Stimulated activated CD8-positive, alpha-beta memory T cell treated with anti-CD3 and anti-CD28 coated beads, Interleukin-4, amount 100 ng/mL, for 1 hour (primary cell): ENCODE measurements at places on chromosomes 3 and 15.

GRCh38 chr3:141498598-141499223 lies 11.9 kb downstream of the RASA2 start:
- peak; percentile 67 for DNase-seq

DNA sequence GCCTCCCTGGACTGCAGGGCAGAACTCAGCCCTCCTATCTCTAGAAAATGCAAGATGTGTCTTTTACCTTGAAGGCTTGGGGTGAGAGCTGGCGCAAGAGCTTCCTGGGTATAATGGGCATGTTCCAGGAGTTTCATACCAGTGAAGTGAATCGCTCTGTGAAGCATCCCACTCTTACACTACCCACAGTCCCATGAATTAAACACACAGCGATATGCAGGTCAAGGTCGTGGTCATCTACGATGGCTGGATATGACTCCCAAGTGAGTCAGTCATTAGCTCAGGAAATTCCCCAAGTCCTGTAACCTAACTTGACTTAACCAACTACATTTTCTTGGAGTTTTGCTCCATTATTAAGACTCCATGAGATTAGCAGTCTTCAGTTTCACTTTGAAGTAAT lies 439.7 kb downstream of the NTRK3 start:
- DNase-seq, result no peak

DNA sequence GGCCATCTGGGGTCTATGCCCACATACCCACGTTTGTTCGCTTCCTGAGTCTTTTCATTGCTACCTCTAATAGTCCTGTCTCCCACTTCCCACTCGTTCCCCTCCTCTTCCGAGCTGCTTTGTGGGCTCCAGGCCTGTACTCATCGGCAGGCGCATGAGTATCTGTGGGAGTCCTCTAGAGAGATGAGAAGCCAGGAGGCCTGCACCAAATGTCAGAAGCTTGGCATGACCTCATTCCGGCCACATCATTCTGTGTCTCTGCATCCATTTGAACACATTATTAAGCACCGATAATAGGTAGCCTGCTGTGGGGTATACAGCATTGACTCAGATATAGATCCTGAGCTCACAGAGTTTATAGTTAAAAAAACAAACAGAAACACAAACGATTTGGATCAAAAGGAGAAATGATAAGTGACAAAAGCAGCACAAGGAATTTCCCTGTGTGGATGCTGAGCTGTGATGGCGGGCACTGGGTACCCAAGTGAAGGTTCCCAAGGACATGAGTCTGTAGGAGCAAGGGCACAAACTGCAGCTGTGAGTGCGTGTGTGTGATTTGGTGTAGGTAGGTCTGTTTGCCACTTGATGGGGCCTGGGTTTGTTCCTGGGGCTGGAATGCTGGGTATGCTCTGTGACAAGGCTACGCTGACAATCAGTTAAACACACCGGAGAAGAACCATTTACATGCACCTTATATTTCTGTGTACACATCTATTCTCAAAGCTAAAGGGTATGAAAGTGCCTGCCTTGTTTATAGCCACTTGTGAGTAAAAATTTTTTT lies 35.9 kb downstream of the NR1I2 start:
- no peak for DNase-seq

DNA sequence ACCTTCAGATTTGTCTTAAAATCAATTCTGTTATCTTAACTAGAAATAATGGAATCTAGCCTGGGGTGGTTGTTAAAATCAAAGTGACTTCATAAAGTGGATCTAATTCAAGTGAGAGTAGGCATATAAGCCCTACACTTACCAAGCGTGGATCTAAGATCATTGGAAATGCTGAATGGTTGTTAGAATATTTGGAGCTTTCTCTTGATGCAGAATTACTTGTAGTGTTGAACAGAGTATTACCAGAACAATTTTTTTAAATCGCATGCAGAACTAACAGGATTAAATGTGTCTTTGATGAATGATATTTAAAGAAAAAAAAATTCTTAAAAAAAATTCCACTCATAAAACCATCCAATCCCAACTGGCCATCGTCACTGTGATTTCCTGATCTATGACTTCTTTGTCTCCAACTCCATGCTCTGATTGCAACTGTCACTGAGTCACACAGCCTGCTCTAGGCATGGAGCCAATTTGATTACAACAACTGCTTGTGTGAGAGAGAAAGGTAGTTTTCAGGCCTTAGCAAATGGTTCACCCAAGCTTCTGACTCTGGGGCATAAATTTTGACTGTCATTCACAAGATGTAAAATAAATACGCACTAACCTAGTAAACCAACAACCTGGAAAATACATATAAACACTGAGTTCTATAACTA lies 25.9 kb upstream of the SPRED1 start:
- DNase-seq, result no peak

DNA sequence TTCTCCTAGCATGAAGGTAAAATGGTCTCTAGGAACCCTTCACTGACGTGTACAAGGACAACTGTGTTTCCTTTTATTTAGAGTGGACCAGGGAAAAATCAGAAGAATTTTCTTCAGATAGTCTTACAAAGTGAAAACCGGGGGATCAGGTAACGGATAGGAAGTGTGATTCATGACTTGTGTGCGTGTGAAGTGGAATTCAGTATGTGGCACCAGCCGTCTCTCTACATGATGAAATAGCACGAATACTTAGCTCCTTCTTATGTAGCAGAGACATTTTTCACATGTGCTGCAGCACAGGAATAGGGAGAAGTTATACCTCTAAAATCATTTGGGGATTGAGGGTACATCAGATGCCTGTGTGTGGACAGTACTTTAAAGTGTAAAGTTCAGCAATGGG lies 159.2 kb downstream of the MEX3B start:
- DNase-seq, result no peak

DNA sequence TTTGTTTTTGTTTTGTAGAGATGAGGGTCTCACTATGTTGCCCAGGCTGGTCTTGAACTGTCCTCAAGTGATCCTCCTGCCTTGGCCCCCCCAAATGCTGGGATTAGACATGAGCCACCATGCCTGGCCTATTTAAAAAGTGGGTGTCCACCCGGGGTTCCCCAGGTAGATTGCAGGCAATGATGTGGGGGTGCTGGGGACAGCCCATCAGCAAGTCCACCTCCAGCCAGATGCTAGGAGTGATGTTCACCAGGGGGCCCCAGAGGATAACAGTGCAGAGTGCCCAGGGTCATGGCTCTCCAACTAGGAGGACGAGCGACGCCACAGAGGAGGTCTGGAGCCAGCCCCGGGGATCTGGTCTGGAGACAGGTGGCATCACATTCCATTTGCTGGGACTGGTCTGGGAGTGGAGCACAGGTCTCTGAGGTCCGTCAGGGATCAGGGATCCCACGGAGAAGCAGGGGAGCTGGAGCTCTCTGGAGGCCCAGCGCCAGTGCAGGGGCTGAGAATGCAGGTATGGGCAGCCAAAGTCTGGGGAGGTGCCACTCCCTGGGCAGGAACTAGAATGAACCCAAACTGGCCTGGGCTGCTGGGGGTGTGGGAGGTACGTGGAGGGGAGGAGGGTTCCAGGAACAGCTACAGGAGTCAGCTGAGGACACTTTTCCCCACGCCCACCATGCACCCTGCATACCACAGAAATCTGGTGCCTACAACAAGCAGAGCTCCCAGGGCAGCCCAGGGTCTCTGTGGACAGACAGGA lies 51.2 kb upstream of the PCSK6 start:
- no peak for DNase-seq

GRCh38 chr3:177906578-177907229 lies 629.5 kb upstream of the KCNMB2 start:
- no peak for DNase-seq

GRCh38 chr3:88263417-88264100 lies 113.8 kb downstream of the C3orf38 start:
- DNase-seq, result no peak

DNA sequence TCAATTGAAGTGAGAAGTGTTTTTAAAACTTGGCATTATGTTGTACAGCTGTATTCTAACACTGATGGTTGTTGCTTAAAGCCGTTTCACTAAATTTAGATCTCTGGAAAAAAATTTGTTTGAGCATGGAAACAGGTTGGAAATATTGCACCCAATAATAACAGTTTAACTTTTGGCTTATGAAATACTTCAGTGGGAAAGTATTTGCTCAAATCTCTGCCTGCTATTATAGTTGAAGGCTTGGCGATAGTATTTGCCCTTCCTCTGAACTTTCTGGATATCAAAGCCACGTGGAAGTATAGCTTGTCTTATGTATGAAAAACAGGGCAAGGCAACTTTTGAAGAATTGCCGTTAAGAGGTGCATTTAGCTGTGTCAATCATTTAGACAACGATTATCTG lies 270.3 kb upstream of the LRRFIP2 start:
- DNase-seq, result no peak

DNA sequence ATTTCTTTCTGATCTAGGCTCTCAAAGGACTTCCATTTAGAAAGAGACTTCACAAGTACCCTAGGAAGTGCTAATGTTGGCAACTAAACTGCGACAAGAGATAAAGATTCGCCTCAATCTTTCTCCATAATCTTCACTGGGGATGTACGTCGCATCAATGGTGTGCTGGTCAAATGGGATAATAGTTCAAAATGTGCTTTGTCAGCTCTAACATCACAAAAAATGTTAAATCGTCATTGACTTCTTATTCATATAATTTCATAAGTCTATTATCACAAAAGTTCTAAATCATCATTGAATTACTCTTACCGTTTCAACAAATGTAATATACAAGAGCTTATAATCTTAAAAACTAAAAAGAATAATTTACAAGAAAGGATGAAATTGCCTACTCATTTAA lies 727.7 kb downstream of the ROBO1 start:
- DNase-seq, result no peak

GRCh38 chr3:29565236-29565635 lies 284.4 kb downstream of the RBMS3 start:
- DNase-seq, result no peak

DNA sequence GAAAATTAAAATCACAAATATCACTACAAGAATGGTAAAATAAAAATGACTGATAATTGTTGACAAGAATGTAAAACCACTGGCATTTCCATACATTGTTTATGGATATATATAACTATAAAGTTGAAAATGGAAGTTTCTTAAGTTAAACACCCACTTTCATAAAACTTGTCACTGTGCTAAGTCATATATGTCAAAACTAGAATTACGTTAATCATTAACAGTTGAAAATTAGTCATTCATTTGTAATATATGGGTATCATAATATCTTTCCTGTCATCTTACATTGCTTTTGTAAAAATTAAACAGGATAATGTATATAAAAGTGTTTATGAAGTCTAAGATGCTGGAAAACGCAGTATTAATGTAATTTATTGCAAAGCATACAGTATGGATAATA lies 1398.6 kb upstream of the ALCAM start:
- DNase-seq, result no peak

- no peak for DNase-seq
These were observed 11.7 kb upstream of the PDCD6IP start for GRCh38 chr3:33786565-33787327.

DNA sequence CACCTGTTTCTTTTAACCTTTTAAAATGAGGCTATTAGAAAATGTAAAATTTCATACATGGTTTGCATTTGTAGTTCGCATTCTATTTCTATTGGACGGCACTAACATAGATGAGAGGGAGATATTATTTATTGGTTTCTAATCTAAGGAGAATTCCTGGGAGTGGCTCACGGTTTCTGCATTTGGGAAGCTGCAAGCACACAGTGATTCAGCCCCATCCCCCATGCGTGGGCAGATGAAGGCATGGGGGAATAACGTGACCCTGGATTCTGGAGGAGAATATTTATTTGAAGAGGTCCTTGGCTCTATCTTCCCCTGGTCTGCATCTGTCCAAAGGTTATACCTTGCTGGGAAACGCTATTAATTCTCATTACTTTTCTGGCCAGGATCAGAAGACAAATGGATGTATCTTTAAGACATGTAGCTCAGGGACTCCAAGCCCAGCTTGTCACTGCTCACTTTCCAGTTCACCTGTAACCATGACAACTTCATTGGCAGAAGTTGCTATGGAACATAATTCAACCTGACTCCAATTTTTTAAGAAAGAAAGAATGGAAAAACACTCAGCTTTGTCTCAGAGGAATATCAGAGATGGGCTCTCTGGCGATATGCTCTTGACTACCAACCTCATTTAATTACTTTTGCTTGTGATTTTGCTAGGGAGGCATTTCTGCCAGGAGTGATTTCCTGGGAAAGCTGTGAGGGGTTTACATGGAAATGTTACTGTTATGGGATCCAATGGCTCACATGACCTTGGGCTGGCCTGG lies 27.2 kb upstream of the POMGNT2 start:
- no peak for DNase-seq

DNA sequence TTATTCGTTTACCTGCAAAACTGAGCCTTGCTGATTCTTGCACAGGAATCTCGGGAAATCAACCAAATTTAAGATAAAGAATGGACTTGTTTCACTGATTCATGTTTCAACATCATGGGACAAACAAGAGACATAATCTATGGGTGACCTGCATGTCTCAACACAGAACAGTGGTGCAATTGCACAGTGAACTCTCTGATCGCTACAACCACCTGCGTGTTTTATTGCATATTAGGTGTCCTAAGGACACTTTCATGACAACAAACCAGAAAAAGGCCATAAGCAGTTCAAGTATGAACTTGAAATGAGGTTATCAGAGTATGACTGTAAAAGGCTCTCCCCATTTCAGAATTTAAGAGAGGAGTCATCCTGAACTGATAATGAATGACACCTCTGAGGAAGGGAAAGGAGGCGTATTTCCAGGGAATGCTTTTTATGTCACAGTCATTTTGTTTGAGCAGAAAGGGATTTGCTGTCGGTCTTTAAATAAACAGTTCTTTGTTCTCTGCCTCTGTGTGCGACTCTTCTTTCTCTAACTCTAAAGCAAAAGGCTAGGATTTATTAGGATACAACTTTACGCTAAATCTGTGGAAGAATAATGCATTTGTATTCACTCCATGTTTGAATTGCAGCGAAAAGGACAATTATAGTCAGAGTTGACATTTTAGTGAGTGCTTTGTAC lies 167.2 kb downstream of the RBMS3 start:
- no peak for DNase-seq

GRCh38 chr3:142498397-142499180 lies 50.8 kb upstream of the XRN1 start:
- no peak for DNase-seq

DNA sequence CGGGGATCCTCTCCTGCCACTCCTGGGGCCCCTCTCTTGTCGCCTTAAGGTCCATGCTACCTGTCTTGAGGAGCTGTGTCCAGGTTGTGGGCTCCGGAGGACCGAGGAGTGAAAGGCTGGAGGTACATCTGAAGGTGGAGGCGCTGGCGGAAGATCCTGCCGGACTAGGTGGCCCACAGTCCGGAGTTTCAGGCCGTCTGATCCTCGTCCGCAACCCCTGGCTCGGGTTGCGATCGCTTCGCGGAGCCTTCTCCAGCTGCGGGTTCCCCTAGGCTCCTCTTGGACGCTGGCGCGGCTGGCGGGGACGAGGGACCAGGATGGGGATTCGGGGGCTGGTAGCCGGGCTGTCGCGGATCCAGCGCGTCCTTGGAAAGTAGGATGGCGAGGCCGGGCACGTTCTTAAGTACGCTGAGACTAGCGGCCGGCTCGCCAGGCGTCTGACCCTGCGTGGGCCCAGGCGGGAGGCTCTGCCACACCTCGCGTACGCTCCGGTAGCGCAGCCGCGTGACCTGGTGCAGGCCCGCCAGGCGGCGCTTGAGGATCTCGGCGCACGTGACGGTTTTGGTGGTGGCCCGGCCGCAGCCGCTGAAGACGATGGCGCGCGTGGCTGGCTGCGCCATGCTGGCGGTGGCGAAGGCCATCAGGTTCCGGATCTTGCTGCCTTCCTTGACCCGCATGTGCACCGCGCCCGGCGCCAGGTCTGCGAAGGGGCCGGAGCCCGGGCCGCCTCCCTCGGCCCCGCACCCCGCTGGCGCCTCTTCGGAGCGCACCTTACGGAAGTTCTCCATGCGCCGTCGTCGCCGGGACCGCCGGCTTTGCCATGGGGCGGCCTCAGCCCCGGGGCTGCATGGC lies 550 bp downstream of the RPP25 start:
- no peak for DNase-seq
